IMR-90 (cell line): ENCODE measurements at places on chromosomes 3 and 15. TPM values are rescaled to one million over a fixed set of nuclear protein-coding genes. Genes with fewer than 3 reads are reported as not detected.

The CHRFAM7A gene
- not detected in 2 replicates for polyA plus RNA-seq

DNA sequence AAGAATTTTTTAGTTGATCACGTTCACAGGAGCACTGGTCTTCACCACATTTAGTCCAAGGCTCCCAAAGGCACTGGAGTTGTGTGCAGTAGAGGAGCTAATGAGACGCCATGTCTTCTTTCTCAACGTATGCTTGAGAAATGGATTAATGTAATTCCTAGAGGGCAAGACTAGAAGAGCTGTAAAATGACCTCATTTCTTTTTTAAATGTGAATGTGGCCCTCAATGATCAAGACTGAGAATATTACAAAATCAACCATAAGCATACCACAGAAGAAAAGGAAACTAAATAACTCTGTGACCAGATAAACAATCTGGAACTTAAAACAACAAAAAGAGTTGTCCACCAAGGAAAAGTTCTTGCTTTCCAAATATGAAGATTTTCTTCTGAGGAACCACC, 112.1 kb upstream of the THBS1 start:
- peak; percentile 37 for DNase-seq

DNA sequence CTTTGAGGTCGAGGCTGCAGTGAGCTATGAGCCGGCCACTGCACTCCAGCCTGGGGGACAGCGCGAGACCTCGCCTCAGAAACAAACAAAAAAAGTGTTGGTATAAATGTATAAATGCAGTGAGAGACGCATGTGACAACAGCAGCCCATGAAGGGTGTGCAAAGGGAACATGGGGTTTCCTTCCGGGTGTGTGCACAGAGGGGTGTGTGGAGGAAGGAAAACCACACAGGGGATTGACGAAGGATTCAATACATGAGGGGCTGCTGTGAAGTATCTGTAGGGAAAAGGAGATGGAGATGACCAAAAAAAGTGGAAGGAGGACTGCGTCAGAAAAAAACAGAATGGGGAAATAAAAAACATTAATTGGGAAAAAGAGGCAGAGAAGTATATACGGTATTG, 1.1 kb downstream of the MTFMT start:
- no peak for DNase-seq

GRCh38 chr3:37236024-37236423, 61.6 kb upstream of the LRRFIP2 start:
- no peak for DNase-seq

- no peak for DNase-seq
Measured at GRCh38 chr3:141682007-141682406, 56.1 kb upstream of the RNF7 start.

DNA sequence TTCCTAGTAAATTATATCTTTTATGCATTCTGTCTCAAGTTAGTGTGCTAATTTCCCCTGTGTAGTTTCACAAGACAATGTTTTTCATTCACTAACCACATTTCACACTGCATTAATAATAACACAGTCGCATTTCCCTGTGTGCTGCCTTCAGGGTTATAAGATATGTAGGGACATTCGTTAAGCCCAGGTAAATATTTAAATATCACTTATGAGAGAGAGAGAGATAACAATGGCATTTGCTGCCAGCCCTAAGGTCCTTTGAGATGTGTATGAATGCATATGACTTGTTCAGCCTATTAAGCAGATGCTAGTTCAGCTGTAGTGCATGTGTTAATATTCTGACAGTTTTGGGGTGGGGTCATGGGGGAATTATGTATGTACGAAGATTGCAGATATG, 876.7 kb downstream of the NAALADL2 start:
- DNase-seq: no peak

The XCR1 gene
- polyA plus RNA-seq: not detected in 2 replicates

- no peak for DNase-seq
Measured at GRCh38 chr3:122772827-122773226, 20.8 kb downstream of the HSPBAP1 start.

The GMPPB gene
- polyA plus RNA-seq: 27.9 and 29.5 TPM in 2 replicates

DNA sequence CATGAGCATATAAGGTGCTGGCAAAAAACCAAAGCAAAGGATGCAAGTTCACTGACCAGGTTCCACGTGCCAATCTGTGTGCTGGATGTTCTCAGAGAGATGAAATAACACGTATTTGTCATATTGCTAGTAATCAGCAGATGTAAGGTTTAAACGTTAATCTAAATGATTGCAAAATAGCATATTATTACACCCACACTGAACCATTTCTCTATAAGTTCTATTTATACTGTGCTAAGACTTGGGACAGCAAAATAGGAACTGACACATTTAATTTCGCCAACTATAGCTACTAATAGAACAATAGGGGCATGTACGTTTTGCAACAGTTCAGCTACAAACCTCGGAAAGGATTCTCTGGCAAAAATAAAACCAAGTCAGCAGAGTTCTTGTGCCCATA, 350.3 kb upstream of the ZNF385D start:
- DNase-seq: no peak

The GPR15 gene
- not detected in 2 replicates for polyA plus RNA-seq

DNA sequence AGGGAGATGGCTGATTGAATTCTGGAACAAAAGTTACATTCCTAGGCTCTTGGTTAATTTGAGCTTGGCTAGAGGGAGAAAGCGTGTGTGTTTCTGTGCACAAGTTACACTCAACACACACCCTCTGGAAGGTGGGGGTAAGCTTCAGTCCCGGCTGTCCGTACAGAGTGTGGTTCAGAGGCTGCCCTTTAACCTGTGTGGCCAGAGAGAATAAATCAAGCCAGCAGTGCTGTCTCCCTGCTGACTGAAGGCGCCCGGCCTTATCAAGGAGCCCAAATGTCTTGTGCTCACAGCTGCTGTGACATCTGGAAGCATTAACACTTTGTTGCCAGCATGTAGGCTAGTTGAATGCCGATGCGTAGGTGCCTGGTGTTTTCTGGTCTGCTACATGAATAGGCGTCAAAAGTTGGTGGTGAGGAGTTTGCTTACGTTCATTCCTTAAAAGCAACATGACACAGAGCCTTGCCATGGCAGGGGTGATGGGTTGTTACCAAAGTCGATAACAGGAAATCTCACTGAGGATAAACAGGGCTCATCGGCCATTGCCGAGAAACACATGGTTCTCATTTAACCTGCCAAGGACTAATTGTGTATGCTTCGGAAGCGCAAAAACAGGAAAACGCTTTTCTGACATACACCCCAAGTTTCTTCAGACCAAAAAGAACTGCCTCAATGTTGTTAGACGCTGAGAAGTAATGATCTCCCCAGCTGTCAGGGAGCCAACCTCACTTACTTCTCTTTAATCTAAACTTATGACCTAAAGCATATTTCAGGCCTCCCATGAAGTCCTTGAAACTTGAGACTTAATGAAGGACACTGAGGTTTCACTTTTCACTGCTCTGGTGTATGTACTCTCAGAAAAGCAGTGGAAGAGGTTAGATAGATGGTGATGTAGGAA, 95.8 kb upstream of the CTDSPL start:
- no peak for DNase-seq

DNA sequence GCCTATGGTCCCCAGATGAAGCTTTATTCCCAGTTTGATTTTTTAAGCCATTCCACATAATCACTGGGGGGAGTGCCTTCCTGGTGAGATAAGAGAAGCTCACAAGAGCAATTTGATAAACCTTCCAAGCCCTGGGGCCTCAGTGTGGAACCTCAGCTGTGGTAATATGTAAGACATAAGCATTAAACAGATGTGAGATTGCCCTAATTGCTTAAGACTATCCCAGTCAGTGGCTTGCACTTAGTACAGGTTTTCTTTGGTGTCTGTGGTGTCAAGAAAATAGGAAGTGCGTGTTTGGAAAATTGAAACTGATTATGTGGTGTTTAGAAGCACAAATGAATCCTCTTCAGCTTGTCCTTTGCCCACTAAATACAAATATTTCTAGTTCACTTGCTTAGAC, 54.3 kb downstream of the LRRN1 start:
- DNase-seq: no peak

The SNX22 gene
- polyA plus RNA-seq: 0.04 and 0.12 TPM in 2 replicates

The CCNB2 gene
- polyA plus RNA-seq: 45.2 and 54.6 TPM in 2 replicates

- DNase-seq: no peak
Measured at GRCh38 chr3:13866041-13866965, 13.6 kb downstream of the WNT7A start.

The ZNF502 gene
- polyA plus RNA-seq: 1.5 and 2.1 TPM in 2 replicates
